Vein endothelial cell (primary cell): ENCODE measurements at places on chromosomes 2 and 18. TPM values are rescaled to one million over a fixed set of nuclear protein-coding genes. Genes with fewer than 3 reads are reported as not detected.

Gene GNAL
- total RNA-seq, result under 0.01 and 1.1 TPM in 2 replicates

Gene PROM2
- 0.57 TPM in 1 of 2 replicates, not detected in the other for total RNA-seq

Gene STON1
- 4.8 and 6.2 TPM in 2 replicates for total RNA-seq

Gene ANTXR1
- total RNA-seq, result 0.98 and 2.6 TPM in 2 replicates

Gene RAPH1
- total RNA-seq, result 28.1 and 51.4 TPM in 2 replicates

Gene M1AP
- not detected in 2 replicates for total RNA-seq

Gene GPR45
- total RNA-seq, result not detected in 2 replicates

Gene CPS1
- total RNA-seq, result 4.3 and 4.9 TPM in 2 replicates

Gene TMEFF2
- total RNA-seq, result under 0.01 TPM in 1 of 2 replicates, not detected in the other

Gene COBLL1
- total RNA-seq, result 5.2 and 15.0 TPM in 2 replicates

Gene FBLN7
- total RNA-seq, result 1.1 and 4.6 TPM in 2 replicates

Gene DSEL
- total RNA-seq, result 25.1 and 26.8 TPM in 2 replicates

Gene NR4A2
- under 0.01 and 0.10 TPM in 2 replicates for total RNA-seq

Gene TNS1
- 25.7 and 35.3 TPM in 2 replicates for total RNA-seq

Gene GLI2
- total RNA-seq, result under 0.01 and 0.19 TPM in 2 replicates

Gene TXNDC2
- 0.10 TPM in 1 of 2 replicates, not detected in the other for total RNA-seq

Gene TNFAIP6
- total RNA-seq, result not detected in 2 replicates

Gene TBR1
- total RNA-seq, result under 0.01 and 0.10 TPM in 2 replicates

Gene SCG2
- not detected in 2 replicates for total RNA-seq

Gene AFF3
- under 0.01 and 0.10 TPM in 2 replicates for total RNA-seq

Gene DCDC2C
- not detected in 2 replicates for total RNA-seq

Gene EPHA4
- 22.9 and 39.4 TPM in 2 replicates for total RNA-seq

Gene NEU4
- total RNA-seq, result not detected in 2 replicates

Gene PCARE
- not detected in 2 replicates for total RNA-seq
